ENCODE measurements at places on chromosomes 2 and 18. TPM values are rescaled to one million over a fixed set of nuclear protein-coding genes. Genes with fewer than 3 reads are reported as not detected.

Gene GREB1L
- total RNA-seq = not detected

Gene CFAP221
- not detected for total RNA-seq

Gene MROH2A
- not detected for total RNA-seq

Gene LINC00305
- total RNA-seq = not detected

Gene CCDC142
- 10.1 TPM for total RNA-seq

Gene CYP20A1
- total RNA-seq = 24.4 TPM

Gene MTHFD2
- total RNA-seq = 525 TPM

Gene M1AP
- total RNA-seq = not detected

Gene ADAM23
- total RNA-seq = 1.8 TPM

Gene SERPINB4
- total RNA-seq = not detected

Gene C2orf68
- total RNA-seq = 36.3 TPM

Gene RNU2-63P
- total RNA-seq = 14.4 TPM

Gene TUBA3E
- total RNA-seq = not detected

Gene IMMT
- total RNA-seq = 170 TPM

- no peak overlapping the region for H3K27ac ChIP-seq
- no peaks in the 10 kb centered on the region for H3K27me3 ChIP-seq
- no peaks in the 10 kb centered on the region for H3K36me3 ChIP-seq
- H3K4me3 ChIP-seq = no peak overlapping the region
- no peak for DNase-seq
- H3K4me1 ChIP-seq = peaks cover 15% of the 10 kb centered on the region
These were observed 208.5 kb downstream of the CAMKMT start for GRCh38 chr2:44570271-44570670.

GRCh38 chr2:17940091-17940630, 61.7 kb downstream of the KCNS3 start:
- no peaks in the 10 kb centered on the region for H3K36me3 ChIP-seq
- H3K4me1 ChIP-seq = no peaks in the 10 kb centered on the region
- no peaks in the 10 kb centered on the region for H3K27me3 ChIP-seq
- H3K4me3 ChIP-seq = no peak overlapping the region

GRCh38 chr18:72868585-72869225, 918 bp upstream of the NETO1 start:
- H3K4me1 ChIP-seq = no peaks in the 10 kb centered on the region
- H3K27me3 ChIP-seq = peaks cover 21% of the 10 kb centered on the region
- no peak overlapping the region for H3K27ac ChIP-seq

- no peak overlapping the region for H3K4me3 ChIP-seq
- H3K27ac ChIP-seq = no peak overlapping the region
- H3K4me1 ChIP-seq = no peaks in the 10 kb centered on the region
- no peaks in the 10 kb centered on the region for H3K36me3 ChIP-seq
- no peak for DNase-seq
- H3K27me3 ChIP-seq = peaks cover 3% of the 10 kb centered on the region
These were observed 335.4 kb downstream of the SLC4A3 start for GRCh38 chr2:219962801-219963200.

- H3K36me3 ChIP-seq = no peaks in the 10 kb centered on the region
- no peak overlapping the region for H3K4me3 ChIP-seq
- no peaks in the 10 kb centered on the region for H3K4me1 ChIP-seq
- DNase-seq = no peak
- H3K27me3 ChIP-seq = peaks cover 3% of the 10 kb centered on the region
These were observed 60.0 kb downstream of the CAPN13 start for GRCh38 chr2:30747206-30747605.

DNA sequence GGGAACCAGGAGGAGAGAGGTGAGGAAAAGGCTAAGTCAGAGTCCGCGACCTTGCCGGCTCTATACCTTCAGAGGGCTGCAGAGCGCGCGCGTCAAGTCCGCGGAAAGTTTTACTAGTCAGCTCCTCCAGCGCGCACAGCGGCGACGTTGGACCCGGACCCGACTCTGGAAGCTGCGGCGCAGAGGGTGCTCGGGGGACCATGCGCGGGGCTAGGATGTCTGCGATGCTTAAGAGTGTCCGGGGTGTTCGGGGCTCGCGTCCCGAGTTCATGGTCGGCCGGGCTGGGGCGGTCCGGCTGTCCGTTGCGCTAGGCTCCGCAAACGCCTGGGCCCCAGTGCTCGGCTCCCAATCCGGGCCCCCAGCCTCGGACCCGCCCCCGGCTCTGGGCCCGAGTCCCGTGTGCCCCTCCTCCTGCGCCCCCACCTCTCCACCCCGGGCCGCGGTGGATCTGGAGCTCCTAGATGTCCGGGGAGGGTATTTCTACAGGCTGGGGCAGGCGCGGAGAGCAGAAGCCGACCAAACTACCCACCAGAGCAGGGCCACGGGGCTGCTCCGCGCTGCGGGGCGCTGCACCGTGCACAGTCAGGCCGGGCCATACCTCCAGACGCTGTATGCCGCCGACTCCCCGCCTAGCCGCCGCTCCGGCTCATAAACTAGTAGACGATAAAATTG, at the start of gene LBX2:
TSS of gene LBX2 (minus strand) at position 337 of the 673 bp plus-strand sequence. CDS start at position 271, 66 bp downstream.
- H3K27ac ChIP-seq = no peak within 1 kb of the TSS
- peak within 1 kb of the TSS; percentile 75 for H3K4me3 ChIP-seq
- H3K27me3 ChIP-seq = peaks cover 58% of the 10 kb centered on the region
- H3K36me3 ChIP-seq = peaks cover 6% of the 10 kb centered on the region
- H3K4me1 ChIP-seq = peaks cover 41% of the 10 kb centered on the region

- H3K27ac ChIP-seq = no peak overlapping the region
- no peak for DNase-seq
- no peak overlapping the region for H3K4me3 ChIP-seq
- no peaks in the 10 kb centered on the region for H3K36me3 ChIP-seq
These were observed 119.6 kb downstream of the INSIG2 start for GRCh38 chr2:118207889-118208288.

- peaks cover 49% of the 10 kb centered on the region for H3K4me1 ChIP-seq
- no peaks in the 10 kb centered on the region for H3K27me3 ChIP-seq
- H3K27ac ChIP-seq = peak overlapping the region; percentile 86
- H3K4me3 ChIP-seq = no peak overlapping the region
- DNase-seq = no peak
These were observed 30.5 kb downstream of the FOSL2 start for GRCh38 chr2:28422908-28423741.

GRCh38 chr2:62529758-62530157, 23.8 kb upstream of the TMEM17 start:
- no peak for DNase-seq
- H3K4me1 ChIP-seq = no peaks in the 10 kb centered on the region
- no peak overlapping the region for H3K27ac ChIP-seq
- no peak overlapping the region for H3K4me3 ChIP-seq

DNA sequence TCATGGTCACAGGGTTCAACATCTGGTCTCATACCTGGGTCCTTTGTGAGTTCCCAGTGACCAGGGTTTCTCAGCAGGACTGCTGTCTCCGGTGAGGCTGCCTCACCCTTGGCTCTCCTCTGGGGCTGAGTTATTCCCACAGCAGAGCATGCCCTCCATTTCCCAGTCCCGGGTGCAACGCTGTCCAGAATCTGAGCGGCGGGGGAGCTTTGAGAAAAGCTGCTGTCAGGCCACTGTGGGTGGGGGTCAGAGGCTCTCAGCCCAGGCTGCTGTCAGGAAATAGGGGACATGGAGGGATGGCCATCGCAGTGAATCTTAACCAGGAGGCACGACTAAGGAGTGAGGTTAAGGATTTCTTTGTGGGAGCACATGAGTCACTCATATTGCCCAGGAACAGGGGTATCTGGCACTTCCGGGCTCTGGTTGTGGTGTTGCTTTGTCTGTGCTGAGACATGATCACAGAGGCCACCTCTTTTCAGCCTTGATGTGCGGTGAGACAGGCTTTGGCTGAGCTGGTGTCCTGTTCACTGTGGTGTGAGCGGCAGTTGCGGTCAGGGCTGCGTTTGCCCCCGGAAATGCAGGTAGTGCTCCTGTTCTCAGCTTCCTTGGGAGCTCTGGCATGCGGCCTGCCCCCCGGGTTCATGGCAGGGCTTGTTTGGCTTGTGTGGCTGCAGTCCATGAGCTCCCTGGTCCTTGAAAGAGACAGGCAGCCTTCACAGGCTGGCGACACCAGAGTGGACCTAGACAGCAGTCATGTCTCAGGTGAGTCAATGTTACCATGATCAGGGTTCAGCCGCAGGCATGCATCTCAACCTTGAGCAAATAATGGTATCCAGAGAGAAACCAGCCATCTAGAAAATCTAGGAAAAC, 310.7 kb upstream of the MYT1L start:
- no peak overlapping the region for H3K4me3 ChIP-seq
- no peak overlapping the region for H3K27ac ChIP-seq
- peaks cover 10% of the 10 kb centered on the region for H3K4me1 ChIP-seq
- peaks cover 2% of the 10 kb centered on the region for H3K27me3 ChIP-seq
- DNase-seq = no peak
- H3K36me3 ChIP-seq = no peaks in the 10 kb centered on the region

GRCh38 chr2:224410946-224411561, 9.1 kb upstream of the FAM124B start:
- peaks cover 12% of the 10 kb centered on the region for H3K27me3 ChIP-seq
- DNase-seq = no peak
- peaks cover 1% of the 10 kb centered on the region for H3K36me3 ChIP-seq
- H3K4me3 ChIP-seq = no peak overlapping the region
- H3K4me1 ChIP-seq = no peaks in the 10 kb centered on the region

DNA sequence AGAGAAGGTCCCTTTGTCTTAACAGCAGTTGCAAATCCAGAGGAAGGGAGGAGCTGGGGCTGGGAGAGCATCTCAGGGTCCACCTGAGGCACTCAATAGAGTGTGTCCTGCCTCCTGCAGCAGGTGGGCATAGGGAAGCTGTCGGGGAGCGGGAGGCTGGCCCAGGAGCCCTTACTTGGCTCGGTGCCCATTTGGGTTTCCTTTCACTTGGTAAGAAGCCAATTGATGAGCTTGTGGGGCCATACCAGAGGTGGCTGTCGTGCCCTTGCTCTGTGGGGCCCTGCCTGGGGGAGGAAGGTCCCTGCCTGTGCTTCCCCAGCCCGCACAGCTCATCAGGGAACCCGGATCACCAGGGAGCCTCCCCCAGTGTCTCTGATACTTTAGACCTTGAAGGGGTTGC, 229.7 kb downstream of the DYSF start:
- DNase-seq = no peak
- H3K27me3 ChIP-seq = no peaks in the 10 kb centered on the region
- no peak overlapping the region for H3K27ac ChIP-seq
- H3K4me1 ChIP-seq = no peaks in the 10 kb centered on the region
- no peaks in the 10 kb centered on the region for H3K36me3 ChIP-seq

DNA sequence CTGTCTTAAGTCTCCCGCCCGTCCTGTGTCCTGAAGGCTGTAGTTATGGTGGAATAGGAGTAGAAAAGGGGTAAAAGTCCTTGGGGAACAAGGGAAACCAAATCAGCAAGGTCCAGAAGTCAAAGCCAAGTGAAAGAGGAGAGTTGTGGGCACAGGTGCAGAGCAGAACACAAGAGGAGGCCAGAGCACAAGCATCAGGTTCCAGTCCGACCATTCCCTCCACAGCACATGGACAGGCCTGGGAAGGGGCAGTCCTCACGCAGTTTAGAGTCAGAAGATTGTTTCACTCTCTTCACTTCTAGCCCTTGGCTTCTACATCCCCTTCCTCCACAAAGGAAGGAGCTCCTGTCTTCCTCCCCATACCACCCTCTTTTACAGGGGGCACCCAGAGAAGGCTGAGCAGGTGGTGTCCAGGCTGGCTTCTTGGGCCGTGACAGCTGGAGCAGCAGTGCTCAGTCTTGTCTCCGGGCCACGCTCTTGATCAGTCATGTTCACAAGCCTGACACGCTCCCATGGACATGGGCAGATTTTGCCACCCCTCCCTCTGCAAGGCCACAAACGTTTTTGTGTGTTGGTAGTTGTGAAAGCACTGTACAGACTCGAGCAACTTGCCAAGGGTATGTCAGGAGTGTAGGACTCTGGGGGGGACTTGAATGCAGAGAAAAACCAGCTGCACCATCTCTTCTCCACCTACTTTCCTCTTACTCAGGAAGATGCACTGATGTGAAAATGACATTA, 138.5 kb upstream of the DAPL1 start:
- DNase-seq = no peak
- no peaks in the 10 kb centered on the region for H3K27me3 ChIP-seq
- H3K4me3 ChIP-seq = no peak overlapping the region
- H3K36me3 ChIP-seq = peaks cover 4% of the 10 kb centered on the region

GRCh38 chr18:62140259-62140658, 46.6 kb downstream of the PIGN start:
- peaks cover 5% of the 10 kb centered on the region for H3K36me3 ChIP-seq
- DNase-seq = no peak
- H3K4me3 ChIP-seq = no peak overlapping the region
- no peaks in the 10 kb centered on the region for H3K27me3 ChIP-seq
- no peak overlapping the region for H3K27ac ChIP-seq

DNA sequence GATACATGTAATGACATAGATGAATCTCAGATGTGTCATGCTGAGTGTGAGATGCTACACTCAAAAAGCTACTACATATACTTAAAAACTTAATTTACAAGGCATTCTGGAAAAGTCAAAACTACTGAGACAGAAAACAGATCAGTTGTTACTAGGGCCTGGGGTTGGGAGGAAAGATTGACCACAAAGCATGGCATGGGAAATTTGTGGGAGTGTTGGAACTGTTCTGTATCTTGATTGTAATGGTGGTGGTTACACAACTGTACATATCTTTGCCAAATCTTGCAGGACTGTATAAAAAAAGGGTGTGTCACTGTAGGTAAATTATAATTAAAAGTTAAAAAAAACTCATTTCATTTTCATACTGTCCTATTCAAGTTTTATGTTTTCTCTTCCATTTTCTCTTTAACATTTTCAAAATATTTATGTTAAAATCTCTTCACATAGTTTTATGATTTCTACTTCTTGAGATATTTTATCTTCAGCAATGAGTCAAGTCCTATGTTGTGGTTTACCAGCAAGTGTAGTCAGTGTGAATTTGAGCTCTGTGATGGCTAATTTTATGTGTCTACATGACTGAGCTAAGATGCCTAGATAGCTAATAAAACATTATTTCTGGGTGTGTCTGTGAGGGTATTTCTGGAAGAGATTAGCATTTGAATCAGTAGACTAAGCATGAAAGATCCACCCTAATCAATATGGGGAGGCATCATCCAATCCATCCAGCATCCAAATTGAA, 58.6 kb upstream of the VRK2 start:
- H3K4me3 ChIP-seq = no peak overlapping the region
- no peak overlapping the region for H3K27ac ChIP-seq
- H3K4me1 ChIP-seq = no peaks in the 10 kb centered on the region
- H3K36me3 ChIP-seq = peaks cover 2% of the 10 kb centered on the region

GRCh38 chr18:74916773-74917393, 292.1 kb downstream of the PTGR3 start:
- H3K36me3 ChIP-seq = peaks cover 3% of the 10 kb centered on the region
- no peak for DNase-seq
- no peaks in the 10 kb centered on the region for H3K4me1 ChIP-seq

GRCh38 chr2:85865539-85866164, 23.1 kb downstream of the ST3GAL5 start:
- no peak overlapping the region for H3K4me3 ChIP-seq
- no peak overlapping the region for H3K27ac ChIP-seq
- peak; percentile 71 for DNase-seq

DNA sequence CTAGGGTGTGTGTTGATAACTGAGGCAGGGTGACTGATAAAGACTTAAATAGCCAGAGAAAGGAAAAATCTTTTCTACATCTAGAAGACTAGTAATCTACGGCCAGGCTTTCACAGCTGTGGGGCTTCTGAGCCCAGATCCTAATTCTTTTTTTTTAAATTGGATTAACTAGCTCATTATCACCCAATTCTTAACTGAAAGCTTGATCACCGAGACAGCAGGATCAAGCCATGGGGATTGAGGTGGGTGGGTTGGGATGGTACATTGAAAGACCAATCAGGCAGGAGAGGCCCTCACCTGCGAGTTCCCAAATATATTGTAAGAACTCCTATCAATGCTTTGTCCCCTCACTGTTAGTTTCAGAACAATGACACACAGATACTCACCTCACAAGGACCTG, 20.0 kb upstream of the NFE2L2 start:
- peaks cover 2% of the 10 kb centered on the region for H3K4me1 ChIP-seq
- H3K4me3 ChIP-seq = no peak overlapping the region
- DNase-seq = no peak
- no peak overlapping the region for H3K27ac ChIP-seq
- no peaks in the 10 kb centered on the region for H3K27me3 ChIP-seq
- H3K36me3 ChIP-seq = no peaks in the 10 kb centered on the region

Measured in activated CD4-positive, alpha-beta memory T cell treated with anti-CD3 and anti-CD28 coated beads for 36 hours (primary cell).